ENCODE measurements at places on chromosomes 7 and 10.

DNA sequence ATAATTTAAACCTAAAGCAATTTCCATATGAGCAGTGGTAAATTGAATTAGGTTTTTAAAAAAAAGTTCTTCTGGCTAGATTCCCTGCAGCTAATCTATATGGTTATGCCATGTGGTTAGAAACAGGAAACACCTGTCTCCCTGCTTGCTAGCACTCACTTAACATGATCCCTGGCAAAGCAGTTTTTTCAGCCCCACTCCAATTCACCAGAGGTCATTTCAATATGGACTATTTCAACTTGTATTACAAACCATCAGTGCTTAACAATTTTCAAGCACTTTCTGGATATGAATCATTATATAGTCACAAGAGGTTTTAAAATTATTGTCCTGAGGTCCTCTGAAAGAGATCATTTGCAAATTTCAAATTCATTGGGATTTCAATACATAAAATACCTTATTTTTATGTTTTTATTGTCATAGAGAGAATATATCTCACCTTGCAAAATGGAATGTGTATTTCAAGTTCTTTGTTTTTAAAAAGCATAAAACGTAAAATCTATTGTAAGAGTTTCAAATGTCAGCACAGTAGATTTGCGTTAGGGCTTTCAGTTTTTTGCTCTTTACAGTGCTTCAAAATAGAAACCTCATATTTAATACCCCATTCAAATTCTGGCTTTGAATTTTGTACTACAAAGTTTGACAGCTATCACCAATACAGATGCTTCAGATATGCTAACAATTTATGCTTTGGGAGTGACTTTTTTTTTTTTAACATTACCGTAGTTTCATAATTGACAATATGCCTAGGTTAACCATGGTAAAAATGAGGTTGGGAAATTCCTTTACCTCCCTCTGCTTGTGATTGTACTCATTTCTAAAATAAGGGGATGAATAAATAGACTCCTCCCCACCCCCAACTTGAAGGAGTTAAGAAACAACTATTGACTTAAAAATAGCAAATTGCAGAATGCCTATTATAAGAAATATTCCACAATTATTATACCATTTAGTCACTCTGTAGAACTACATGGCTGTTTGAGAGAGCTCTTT, 117.5 kb upstream of the HGF start:
- DNase-seq: peak; percentile 46

- DNase-seq: peak; percentile 56
Observed at GRCh38 chr7:130419658-130420057, 21.2 kb downstream of the CEP41 start.

GRCh38 chr7:98679741-98680140, 62.7 kb downstream of the NPTX2 start:
- no peak for DNase-seq

DNA sequence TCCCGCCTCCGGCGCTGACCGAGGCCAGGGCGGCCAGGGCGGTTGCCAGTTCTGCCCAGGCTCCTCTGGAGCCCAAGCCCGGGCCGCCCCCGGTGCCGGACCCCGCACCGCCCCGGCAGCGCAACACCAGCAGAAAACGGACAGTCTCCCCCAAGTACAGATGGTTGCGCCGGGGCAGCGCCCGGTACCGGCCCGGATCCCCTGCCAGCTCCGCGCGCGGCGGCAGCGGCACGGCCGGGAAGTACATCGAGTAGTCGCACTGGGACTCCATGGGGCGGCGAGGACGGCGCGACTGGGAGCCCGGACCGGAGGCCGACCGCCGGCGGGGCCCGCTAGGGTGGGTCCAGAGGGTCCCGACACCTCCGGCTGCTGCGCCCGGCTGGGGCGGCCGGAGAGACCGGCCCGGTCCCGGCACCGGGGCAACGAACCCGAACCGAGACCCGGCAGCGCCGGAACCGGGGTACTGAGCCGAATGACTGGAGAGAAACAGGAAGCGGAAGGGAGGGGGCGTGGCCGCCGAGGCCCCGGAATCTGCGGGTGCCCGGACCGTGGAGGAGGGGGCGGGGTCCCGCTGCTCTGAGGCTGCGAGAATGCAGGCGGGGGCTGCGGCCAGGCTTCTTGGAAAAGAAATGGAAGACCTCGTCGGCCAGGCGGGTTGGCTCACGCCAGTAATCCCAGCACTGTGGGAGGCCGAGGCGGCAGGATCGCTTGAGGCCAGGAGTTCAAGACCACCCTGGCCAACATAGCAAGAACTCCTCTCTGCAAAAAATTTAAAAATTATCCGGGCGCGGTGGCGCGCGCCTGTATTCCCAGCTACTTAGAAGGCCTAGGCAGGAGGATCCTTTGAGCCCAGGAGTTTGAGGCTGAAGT, at the start of gene TRAPPC14:
TRAPPC14 (minus strand) TSS at position 495 of the 870 bp plus-strand sequence; CDS start at position 271, 224 bp downstream.
- DNase-seq: peak; percentile 80

DNA sequence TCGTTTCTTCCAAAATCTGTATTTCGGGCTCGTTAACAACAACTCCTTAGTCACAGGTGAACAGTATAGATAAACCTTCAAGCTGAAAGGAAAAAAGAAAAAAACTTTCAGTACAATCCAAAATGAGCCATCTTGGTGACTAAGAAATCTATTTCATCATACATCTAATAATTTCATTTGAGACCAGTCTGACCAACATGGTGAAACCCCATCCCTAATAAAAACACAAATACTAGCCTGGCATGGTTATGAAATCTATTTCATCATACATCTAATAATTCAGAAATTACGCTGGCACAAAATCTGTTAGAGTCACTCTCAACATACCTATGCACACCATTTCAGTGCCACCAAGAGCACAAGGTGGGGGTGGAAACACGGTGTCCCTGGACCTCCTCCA, 8.8 kb downstream of the DCLRE1C start:
- peak; percentile 45 for DNase-seq

DNA sequence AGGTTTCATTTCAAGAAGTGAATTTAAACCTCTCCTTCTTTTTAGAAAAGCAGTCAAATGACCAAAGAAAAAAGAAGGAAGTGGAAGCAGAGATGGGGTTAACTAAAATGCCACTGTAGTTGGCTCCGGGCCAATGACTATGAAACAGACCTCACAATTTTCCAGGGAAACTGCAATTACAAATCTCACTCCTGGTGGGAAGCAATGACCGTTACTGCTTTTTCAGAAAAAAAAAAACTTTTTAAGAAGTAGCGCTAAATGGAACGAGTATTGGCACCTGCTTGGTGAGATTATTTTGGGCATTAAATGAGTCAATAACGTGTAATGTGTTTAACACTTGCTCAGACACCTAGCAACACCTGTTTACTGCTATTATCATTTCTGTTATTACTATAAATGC, 1.2 kb downstream of the SFRP4 start:
- DNase-seq: no peak

DNA sequence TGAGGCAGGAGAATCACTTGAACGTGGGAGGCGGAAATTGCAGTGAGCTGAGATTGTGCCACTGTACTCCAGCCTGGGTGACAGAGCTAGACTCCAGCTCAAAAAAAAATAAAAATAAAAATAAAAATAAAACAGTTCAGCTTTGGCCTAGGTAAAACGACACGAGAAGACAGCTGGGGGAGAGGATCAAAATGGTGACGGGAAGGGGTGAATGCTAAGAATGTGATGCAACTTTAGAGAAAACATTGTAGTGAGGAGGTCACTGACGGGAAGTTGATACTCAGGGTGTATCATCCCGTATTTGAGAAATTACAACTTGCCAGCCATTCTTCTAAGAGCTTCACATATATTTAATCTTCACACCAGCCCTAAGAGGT, 1.1 kb downstream of the NDST2 start:
- peak; percentile 65 for DNase-seq

DNA sequence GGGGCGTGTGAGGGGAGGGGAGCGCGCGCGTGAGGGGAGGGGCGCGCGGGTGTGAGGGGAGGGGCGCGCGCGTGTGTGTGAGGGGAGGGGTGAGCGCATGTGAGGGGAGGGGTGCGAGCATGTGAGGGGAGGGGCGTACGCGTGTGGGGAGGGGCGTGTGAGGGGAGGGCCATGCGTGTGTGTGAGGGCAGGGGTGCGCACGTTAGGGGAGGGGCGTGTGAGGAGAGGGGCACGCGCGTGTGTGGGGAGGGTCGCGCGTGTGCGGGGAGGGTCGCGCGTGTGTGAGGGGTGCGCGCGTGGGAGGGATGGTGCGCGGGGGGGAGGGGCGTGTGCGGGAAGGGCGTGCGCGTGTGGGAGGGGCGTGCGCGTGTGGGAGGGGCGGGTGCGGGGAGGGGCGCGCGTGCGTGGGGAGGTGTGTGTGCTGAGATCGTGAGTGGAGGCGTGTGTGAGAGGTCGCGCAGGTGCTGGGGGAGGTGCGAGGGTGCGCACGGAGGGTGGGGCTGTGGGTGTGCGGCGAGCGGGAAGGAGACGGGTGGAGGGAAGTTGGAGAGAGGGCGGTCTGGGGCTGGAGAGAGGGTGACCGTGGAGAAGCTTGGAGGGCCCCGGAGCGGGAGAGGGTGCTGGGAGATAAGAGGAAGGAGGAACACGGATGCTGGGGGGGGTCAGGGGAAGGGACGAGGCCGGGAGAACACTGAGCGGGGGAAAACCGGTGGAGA, 19.7 kb downstream of the MXI1 start:
- peak; percentile 23 for DNase-seq

- DNase-seq: no peak
Observed at GRCh38 chr10:80535671-80536360, 1.9 kb upstream of the SH2D4B start.

GRCh38 chr10:128064108-128064969, 61.9 kb downstream of the MKI67 start:
- DNase-seq: peak; percentile 90

DNA sequence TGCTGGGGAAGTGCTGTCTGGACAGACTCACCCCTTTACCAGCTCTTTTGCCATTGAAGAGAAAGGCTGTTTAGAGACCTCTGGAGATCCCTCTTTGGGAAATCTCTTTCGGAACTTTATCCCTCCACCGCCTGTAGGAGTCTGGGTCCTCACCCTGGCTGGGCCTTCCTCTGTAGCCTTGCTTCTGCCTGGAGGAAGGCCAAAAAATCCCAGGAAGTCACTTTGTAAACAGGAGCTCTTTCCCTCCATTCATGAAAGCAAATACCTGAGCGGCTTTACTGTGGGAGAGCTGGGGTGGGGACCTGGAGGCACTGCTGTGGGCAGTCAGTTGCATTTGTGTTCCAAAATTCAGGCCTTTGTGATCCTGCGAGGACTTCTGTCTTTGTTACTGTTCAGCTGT, 126.2 kb downstream of the KLF6 start:
- no peak for DNase-seq

DNA sequence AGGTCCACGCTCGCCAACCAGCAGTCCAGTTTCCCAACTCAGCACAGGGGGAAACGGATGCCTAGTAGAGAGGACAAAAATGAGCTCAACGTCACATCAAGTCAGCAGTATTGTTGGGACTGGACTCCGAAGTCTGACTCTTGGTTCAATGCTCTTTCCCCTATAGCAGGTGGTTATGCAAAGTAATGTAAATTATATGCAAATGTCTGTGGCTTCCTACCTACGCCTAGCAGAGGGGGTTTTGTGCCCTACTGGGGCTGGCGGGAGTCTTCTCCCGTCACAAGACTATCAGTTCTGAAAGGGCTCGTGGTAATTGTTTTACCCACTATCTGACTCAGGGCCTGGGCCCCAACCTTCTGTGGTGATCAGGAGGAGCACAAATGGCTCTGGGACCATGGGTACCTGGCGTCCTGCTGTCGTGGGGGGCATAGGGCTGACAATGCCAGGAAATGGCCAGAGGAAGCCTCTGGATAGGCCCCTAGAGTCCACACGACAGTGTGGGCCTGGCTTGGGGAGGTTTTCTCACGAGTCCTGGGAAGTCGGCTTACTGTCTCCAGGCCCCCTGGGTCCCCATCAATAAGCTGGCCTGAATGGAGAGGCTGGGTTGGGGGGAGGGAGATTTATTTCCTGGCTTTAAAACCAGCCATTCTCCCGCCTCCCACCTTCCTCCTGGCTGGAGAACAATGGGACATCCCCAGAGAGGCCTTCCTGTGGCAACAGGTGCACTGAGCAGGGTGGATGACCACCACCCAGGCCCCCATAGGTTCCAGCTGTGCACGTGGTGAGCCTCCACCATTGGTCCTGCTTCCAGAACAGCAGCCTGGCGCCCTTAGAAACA, 41.8 kb downstream of the UNC5B start:
- no peak for DNase-seq

DNA sequence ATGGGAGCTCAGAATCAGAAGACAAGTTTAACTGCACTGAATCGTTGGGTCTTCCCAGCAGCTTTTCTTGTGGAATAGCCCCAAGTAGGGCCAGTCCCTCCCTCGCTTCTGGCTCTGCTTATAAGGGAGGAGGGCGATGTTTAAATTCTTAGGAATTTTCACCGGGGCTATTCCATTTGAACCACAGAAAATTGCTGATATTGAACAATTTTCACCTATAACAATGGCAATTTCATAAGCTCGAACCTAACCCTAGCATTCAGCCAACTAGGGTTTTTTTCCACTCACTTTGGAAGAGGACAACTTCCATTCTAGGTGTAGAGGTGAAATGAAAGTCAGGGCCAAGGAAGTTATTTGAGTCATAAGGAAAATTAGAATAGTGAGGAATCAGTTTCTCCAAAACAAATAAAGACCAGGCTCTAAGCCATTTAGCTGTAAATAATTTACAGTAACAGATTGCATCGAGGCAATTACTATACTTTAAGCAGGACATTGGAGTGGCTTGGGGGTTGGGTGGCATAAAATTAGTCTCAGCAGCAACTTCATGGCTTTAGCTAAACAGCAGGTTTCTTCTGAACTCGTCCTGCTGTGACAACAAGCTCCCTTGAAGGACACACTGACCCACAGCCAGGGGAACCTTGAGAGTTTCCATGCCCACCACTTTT, 1.5 kb upstream of the ATP6V0A4 start:
- DNase-seq: no peak

DNA sequence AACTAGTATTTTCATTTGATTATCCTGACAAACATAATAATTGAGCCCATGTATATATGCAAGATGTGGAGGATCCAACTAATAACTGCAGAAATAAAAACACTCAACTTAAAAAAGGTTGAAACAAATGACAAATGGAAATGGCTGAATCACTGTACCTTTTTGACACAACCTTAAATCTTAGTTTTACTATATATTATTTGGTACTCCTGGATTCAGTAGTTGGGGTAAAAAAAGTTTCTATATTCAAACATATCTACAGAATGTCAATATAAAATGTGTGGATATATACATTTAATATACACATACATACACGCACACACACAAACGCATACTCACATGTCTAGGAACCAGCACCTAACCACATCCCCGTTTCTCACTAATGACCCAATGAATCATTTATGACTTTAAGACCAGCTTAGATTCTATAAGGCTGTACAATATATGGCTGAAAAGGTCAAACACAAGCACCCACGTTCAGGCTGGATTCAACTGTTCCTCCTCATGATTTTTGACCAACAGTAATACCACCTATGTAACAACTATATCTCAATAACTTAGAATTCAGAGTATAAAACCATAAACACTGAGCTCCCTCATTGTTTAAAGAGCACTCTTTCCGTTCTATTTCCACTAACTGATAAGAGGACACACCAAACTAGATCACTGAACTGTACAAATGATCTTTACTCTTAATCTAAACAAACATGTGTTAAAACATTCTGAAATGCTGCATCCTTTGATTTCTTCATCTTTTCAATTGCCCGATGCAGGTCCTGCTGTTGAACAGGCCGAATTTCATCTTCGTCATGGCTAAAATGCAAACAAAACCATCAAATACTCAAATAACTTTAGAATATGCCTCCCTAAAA, 63.8 kb downstream of the ATAD1 start:
- DNase-seq: no peak

- DNase-seq: peak; percentile 13
Observed at GRCh38 chr7:81236560-81236959, 317.7 kb upstream of the SEMA3C start.
